ENCODE measurements at places on chromosomes 3 and 15. TPM values are rescaled to one million over a fixed set of nuclear protein-coding genes. Genes with fewer than 3 reads are reported as not detected.

- DNase-seq: no peak
Observed at GRCh38 chr3:134348524-134348923, 25.7 kb downstream of the AMOTL2 start.

- DNase-seq: no peak
Observed at GRCh38 chr3:132595014-132595413, 2.1 kb upstream of the ACKR4 start.

DNA sequence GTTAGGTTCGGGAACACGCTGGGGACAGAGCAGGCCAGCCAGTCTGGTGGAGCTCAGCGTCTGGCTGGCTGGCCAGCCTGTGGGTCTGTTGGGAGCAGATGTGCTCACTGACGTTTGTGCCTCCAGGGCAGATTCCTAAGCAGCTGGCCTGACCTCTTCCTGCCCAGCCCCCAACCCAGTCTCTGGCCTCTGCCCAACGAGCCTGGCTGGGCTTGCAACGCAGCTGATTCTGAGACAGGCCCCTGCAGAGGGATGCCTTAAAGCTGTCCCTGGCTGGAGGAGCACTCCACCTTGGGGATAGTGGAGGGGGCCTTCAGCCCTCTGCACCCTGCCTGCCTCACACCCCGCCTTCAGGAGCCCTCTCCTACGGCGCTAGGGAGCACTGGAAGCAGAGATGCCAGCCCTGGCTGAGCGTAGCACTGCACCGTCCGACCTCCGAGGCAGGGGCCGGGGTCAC lies 46.0 kb downstream of the KLF13 start:
- peak; percentile 93 for DNase-seq

DNA sequence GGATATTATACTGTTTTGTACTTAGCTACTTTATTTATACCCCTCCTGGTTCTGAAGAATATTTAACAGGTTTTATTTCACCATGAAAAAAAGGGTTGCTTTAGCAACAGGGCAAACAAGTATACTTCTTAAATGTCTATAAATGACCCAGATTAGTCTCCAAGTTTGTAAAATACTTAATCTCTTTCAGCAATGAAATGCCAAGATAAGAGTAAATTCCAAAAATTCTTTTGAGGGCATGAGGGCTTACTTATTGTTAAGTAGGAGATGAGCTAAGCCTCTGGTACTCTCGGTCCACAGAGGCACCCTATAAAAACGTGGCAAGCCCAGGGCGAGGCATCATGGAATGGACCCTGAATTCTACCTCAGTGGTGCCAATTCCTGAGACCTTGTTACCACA lies 264.8 kb upstream of the NSMCE3 start:
- no peak for DNase-seq

GRCh38 chr3:80233576-80233975 lies 465.8 kb upstream of the ROBO1 start:
- DNase-seq: no peak

DNA sequence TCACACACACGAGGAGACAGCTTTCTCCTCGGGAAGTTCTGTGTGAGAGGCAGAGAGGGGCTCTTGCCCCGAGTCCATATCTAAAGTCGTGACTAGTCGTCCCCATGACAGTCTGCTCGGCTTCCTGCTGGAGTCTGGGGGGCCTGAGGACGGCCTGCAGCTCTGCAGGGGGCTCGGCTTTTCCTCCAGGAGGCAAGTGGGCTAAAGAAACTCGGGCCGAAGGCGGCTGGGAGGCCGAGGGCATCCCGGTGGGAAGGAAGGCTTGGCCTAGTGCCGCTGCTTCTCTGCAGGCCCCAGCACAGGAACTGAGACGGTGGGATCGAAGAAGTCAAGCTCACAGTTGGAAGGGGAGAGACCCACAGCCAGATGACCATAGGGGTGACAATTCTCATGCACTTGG lies 25.4 kb upstream of the PIGZ start:
- DNase-seq: no peak

- DNase-seq: no peak
Observed at GRCh38 chr3:55297245-55297644, 189.9 kb downstream of the WNT5A start.

- peak; percentile 48 for DNase-seq
Observed at GRCh38 chr3:169334991-169335390, 328.5 kb downstream of the MECOM start.

DNA sequence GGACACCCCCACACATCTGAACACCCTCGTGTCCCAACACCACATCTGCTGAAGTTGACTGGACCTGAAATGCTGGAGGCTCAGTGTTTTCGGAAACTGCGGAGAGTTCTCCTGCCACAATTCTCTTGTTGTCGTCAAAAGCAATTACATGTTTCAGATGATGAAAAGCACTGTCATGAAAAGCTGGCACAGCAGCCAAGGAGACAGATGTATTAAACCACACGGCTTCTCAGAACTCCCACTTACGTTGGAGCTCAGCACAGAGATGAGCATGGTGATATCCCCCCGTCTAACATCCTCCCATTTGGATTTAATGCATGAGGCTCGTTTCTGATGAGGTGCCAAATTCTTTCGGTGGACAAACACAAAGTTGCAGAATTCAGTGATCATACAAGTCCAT lies 180.1 kb downstream of the RORA start:
- DNase-seq: no peak

The GPR149 gene
- not detected for total RNA-seq

The CRBN gene
- 47.3 TPM for total RNA-seq

The TM4SF1 gene
- 0.80 TPM for total RNA-seq

The LRRC57 gene
- 20.3 TPM for total RNA-seq

The AGTR1 gene
- not detected for total RNA-seq

Measured in cardiac muscle cell (in vitro differentiated cells and primary cell).